Progenitor cell of endocrine pancreas (in vitro differentiated cells): ENCODE measurements at places on chromosomes 6 and 20.

DNA sequence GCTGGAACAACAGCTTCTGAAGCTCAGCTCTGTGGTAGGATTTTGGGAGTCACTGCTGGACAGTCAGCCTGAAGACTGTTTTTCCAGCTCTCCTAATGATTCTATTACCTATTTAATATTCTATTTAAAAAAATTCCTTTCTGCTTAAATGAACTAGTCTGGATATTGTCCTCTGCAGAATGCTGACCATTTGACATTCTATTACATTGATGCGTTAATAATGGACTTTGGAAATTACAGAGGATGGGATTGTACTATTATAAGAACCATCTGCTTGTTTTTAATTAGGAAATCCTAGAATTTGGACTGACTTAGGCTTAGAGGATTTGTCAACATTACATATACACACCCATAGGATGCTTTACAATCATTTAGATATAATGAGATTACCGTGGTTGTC, 19.7 kb downstream of the LRP11 start:
- DNase-seq, result no peak

DNA sequence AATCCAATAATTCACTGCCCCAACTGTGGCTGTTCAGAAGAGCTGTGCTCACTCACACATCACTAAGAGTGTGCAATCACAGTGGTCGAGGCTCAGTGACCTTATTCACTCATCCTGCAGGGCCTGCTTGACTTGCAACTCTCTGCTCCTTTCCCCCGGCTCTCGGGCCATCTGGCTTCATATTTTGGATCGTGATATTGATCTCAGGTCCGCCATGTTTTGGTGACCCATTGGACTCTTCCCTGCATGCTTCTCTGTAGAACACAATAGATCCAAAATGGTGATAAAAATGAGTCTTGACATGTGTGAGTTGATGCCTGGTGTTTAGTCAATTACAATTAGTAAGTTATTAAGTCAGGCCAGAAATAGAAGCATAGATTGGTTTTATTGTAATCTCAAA, 313.9 kb upstream of the SOX4 start:
- DNase-seq, result no peak

DNA sequence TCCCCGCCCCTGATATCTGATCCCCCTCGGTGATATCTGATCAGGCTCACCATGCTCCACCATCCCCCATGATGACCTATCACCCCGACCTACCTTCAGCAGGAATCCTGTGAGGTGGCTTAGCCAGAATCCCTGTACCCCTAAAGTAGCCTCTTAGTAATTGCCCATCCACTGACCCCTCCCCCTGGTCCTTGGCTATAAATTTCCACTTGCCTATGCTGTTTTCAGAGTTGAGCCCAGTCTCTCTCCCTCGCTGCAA, 177.5 kb upstream of the GGTLC1 start:
- DNase-seq, result no peak

- DNase-seq, result peak; percentile 27
These were observed 23.6 kb downstream of the LRP11 start for GRCh38 chr6:149840345-149841075.

- no peak for DNase-seq
These were observed 183.7 kb upstream of the JAG1 start for GRCh38 chr20:10857352-10858070.

- DNase-seq, result no peak
These were observed 73.6 kb downstream of the NDUFAF5 start for GRCh38 chr20:13858439-13858838.

- DNase-seq, result peak; percentile 27
These were observed 417 bp downstream of the VAPB start for GRCh38 chr20:58389324-58389967.

- no peak for DNase-seq
These were observed 75.7 kb upstream of the RALY start for GRCh38 chr20:33917831-33918525.

DNA sequence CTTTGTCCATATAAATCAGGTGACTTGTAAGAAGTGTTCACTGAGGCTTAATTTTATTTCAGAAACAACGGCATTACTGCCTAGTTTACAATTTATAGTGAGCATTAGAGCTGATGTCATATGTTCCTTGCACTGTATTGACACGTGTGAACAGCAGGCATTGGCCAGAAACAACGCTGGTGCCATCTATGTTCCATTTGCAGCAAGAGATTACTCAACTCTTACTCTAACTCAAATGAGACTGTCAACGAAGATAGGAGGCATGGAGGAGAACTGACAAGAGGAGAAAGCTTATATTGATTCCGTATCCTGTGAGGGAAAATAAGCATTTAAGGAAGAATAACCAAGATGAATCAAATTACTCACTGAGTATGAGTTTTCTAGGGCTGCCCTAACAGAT, 48.4 kb downstream of the MTFR2 start:
- no peak for DNase-seq

DNA sequence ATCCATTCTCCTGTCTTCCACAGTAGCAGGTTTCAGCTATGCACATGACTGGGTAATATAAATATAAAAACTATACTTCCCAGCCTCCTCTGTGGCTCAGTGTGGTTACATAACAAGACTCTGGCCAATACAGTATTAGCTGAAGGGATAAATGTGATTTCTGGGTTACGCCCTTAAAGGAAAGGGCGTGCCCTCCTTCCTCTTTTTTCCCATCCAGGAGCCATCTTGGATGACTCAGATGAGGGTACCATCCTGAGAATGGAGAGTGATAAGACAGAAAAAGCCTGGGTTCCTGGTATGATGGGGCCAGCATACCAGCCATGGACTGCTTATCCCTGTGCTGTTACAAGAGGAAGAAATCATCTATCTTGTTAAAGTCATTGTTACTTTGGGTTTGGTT, 123.3 kb downstream of the NFATC2 start:
- DNase-seq, result no peak

- no peak for DNase-seq
These were observed 82.7 kb upstream of the DUSP22 start for GRCh38 chr6:209432-210103.

DNA sequence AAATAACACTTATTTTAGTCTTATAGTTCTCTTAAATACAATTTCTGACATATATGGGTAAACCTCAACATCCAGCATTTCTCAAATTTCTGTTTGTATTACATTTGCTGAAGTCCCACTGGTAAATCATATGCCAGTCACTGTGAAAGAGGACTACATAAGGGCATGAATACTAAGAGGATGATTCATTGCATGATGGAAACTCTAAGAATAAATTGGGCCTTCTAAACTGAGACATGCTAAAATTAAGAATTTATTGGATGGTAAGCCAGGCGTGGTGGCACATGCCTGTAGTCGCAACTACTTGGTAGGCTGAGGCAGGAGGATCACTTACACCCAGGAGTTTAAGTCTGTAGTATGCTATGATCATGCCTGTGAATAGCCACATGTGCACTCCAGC, 12.1 kb downstream of the DEFB123 start:
- DNase-seq, result no peak

GRCh38 chr20:62632575-62633090, 9.7 kb upstream of the SLCO4A1 start:
- no peak for DNase-seq

- DNase-seq, result no peak
These were observed 11.6 kb downstream of the SNRPB start for GRCh38 chr20:2458919-2459499.

DNA sequence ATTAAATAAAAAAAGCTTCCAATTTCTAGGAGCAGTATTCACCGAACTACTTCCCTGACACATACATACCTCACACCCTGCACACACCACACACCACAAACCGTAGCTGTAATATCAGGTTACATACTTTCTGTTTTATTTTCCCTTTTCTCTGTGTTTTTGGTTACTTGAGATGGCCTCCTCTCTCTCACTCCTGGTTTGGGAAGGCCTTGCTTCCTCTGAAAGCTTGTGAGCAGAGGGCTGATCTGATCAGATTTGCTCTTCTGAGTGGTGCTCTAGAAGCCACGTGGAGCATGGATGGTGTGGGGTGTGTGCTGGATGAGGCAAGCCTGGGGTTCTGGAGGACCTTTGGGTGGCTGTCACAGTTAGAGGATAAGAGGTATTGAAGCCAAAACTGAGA, 20.9 kb downstream of the UTRN start:
- DNase-seq, result no peak

- DNase-seq, result no peak
These were observed 4.3 kb downstream of the GFRA4 start for GRCh38 chr20:3658716-3659491.

- no peak for DNase-seq
These were observed 8.4 kb upstream of the SGK2 start for GRCh38 chr20:43550456-43550855.

DNA sequence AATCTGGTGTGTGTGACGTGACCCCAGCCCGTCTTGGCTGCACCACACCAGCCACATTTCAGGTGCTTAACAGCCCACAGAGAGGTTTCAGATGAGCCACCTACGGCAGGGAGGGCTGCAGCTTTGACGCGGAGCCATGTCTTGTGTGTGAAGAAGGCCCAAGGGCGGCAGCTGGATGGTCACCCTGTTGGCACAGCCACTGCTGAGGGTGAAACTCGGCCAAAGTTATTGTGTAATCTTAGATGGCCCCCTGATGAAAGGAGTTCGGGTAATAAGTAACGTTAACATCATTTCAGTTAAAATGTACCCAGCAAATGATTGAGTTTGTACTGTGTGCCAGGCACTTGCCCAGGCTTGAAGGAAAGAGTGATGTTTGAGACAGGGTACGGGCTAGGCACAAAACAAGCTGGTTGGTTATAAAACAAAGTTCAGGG, 97.2 kb downstream of the SSR1 start:
- no peak for DNase-seq
